ENCODE measurements at places on chromosomes 5 and 9.

DNA sequence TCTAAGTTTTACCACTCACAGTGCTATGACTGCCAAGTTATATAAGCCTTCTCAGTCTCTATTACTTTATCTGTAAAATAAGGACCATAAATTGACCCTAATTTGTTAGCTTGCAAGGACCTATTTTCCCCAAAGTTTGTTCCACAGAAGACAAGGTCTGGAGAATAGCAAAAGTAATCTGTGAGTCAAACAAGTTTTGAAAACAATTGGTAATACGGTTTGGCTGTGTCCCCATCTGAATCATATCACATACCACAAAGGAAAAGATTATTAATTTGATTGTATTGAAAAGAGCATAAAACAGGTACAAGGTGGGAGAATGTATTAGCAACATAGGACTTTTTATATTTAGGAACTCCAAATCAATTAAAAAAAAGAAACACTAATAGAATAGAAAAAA lies 124.0 kb upstream of the TARS1 start:
- DNase-seq: no peak

DNA sequence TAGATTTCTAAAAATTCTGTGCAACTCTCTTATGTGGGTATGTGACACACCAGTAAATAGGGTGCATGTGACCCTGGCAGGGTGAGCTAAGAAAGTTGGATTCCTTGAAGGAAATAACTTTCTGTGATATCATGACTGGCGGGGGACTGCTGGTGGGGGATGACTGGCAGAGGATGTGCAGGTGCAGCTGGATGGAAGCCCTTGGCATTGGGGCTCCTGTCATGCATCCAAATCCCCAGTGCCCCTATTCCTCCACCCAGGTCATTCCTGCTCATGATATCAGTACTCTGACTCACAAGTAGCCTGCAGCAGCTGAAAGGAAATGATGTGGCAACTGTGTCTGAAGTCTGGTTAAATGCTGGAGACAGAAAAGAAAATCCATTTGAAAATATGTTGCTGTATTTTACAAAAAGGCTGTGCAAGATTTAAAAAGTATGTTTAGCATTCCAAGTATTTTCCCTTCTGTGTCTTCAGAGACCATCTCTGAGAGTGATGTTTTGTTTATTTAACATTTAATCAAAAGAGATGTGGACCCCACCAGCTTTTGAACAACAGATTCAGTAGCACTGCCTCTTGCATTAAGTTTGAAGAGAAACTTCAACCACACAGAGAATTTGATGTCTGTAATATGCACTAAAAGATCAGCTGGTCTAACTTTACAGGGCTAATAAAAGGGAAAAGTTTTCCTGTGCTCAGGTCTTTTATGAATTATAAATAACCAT lies 17.9 kb upstream of the ZSWIM6 start:
- DNase-seq: no peak

DNA sequence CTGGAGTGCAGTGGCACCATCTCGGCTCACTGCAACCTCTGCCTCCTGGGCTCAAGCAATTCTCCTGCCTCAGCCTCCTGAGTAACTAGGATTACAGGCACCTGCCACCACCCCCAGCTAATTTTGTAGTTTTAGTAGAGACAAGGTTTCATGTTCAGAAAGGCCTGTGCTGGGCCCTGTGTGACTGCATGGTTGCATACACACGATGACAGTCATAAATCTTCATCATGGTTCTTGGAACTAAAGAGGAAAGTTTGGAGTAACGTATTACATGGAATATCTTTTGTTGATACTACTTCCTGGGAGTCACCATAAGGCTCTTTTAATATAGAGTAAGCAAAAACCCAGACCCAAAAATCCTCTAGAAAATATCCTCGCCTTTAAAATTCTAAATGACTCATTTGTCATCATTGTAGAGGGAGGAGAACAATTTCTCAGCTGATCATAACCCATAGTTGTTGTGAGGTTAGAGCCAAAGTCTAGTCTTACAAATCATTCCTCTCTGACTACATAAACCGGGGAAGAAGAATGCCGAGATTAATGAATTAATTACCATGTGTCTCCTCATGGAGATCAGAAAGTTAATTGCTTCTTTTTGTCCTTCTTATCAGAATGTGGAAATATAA lies 47.0 kb downstream of the KLF9 start:
- no peak for DNase-seq

GRCh38 chr5:159459132-159459627 lies 128.9 kb upstream of the IL12B start:
- DNase-seq: no peak

All from NCI-H510A treated with DMSO at 0.1 percent for 48 hours (cell line).